Astrocyte of the hippocampus (primary cell): ENCODE measurements at places on chromosomes 2 and 18.

DNA sequence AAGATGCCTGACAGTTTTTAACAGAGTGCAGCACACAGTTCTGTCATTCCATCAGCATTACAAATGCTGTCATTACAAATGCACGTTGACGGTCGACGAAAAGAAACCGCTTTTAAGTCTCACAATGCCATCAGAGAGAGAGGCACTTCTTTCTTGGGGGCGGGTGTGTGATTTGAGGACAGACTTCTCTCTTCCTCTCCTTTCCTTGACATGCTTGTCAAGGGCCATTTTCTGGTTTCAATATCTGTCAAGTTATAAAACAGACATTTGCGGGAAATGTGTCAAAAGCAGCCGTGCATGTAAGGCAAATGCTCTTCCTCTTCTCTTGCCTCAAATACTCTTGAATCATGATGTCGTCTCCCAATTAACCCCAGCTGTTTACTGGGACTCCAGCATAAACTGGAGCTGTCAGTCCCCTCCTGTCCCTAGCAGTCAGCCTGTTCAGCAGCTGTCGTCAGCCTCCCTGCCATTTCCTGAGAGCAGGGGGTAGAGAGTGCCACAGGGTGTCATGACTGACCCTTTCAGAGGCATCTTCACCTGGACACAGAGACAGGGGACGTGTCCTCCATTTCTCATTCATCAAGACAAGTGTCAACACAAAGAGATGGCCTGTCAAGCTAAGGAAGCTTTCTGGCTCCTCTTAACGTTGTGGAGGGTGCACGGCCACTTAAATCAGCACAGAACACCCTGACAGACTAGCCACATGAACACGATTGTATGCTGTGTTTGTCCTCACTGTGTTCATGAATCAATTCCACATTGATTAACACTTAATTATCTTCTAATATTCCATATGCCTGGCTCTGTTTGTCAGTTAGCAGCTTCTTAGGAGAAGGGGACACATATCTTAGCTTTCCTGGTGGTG, 305.4 kb upstream of the RAB6C start:
- peak; percentile 2 for DNase-seq

- peak; percentile 79 for DNase-seq
These were observed 7.3 kb downstream of the ACMSD start for GRCh38 chr2:134845719-134846118.

GRCh38 chr2:65375723-65376122, 56.7 kb downstream of the SPRED2 start:
- DNase-seq = no peak

DNA sequence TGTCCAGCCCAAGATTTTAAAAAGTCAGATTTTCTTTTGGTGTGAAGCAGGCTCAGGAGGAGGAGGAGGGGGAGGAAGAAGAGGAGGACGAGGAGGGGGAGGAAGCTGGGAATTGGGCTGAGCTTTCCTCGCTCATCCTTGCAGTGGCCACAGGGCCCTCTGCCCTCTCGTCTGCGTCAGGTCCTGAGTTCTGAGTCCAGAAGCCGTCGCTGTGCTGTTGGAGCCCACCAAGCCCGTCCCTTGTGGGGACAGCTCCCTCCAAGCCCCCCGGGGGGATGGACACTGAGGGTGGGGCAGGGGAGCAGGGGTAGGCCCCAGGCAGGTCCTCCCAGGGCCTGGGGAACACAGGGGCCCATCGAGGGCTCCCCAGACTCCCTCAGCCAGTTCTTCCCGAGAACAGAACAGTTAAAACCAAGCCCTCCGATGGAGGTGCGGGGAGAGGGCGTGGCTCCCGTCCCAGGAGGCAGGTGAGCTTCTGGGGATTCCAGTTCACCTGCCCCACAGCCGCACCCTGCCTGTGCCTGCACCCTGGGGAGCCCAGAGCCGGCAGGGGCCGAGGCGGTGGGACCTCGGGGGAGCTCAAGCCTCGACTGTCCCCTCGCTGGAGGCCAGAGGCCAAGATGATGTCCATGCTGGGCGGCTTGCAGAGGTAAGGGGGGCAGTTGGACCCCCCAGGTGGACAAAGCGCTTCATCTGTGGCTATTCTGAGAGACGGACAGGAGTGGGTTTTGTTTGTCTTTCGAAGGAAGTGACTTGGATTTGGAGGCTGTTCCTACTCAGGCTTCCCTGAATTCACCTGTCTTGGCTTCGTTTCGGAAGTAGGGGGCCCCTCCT, at the start of gene GAL3ST2:
Gene GAL3ST2, plus strand, starts transcription at position 487 of the 834 bp plus-strand sequence. Its CDS starts 134 bp downstream, at position 621.
- no peak for DNase-seq

DNA sequence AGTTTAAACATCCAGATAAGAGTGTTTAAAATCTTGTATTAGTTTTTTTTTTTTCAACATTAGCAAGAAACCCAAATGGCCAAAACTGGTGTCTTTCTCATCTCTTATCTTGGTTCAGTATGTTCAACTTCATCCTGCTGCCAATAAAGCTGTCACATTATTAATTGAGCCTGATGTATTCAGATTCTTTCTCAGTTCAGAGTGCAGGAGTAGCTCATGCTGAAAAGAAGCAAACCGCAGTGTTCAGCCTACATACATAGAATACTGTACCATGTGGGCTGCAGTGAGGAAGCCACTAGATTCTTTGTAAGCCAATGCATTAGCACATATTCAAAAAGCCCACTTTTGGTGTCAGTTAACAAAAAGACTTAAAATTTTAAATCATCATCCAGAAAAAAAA, 76.2 kb downstream of the C18orf54 start:
- peak; percentile 13 for DNase-seq
